ENCODE measurements at places on chromosomes 16 and 17.

- no peak overlapping the region for H3K4me3 ChIP-seq
- peak; percentile 18 for DNase-seq
- H3K36me3 ChIP-seq: no peaks in the 10 kb centered on the region
- H3K27me3 ChIP-seq: no peaks in the 10 kb centered on the region
- peaks cover 18% of the 10 kb centered on the region for H3K4me1 ChIP-seq
Observed at GRCh38 chr16:74726716-74727115, 26.1 kb upstream of the MLKL start.

DNA sequence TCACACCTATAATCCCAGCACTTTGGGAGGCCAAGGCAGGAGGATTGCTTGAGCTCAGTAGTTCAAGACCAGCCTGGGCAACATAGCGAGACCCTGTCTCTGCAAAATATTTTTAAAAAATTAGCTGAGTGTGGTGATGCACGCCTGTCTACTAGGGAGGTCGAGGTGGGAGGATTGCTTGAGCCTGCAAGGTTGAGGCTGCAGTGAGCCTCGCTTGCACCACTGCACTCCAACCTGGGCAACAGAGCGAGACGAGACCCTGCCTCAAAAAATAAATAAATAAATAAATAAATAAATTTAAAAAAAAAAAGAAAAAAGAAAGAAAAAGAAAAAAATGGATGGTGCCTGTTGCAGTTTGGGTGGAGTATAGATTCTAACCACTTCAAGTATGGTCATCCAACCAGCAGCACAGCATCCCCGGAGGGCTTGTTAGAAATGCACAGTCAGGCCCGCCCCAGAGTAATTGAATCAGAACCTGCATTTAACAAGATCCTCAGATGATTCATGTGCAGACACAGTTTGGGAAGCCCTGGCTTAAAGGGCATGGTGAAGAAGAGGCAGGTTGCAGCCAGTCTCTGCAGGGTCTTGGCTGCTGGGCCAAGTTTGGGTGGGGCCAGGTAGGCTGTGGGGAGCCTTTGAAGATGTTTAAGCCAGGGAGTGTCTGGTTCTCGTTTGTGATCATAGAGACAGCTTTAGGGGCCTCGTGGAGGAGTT lies 40.8 kb downstream of the MRC2 start:
- H3K4me3 ChIP-seq: no peak overlapping the region
- no peaks in the 10 kb centered on the region for H3K36me3 ChIP-seq
- H3K27ac ChIP-seq: no peak overlapping the region
- no peaks in the 10 kb centered on the region for H3K27me3 ChIP-seq
- no peak for DNase-seq

GRCh38 chr17:55072898-55073297 lies 104.3 kb downstream of the STXBP4 start:
- H3K27me3 ChIP-seq: no peaks in the 10 kb centered on the region
- no peak for DNase-seq
- H3K36me3 ChIP-seq: peaks cover 3% of the 10 kb centered on the region

GRCh38 chr16:72836181-72836580 lies 211.7 kb downstream of the ZFHX3 start:
- H3K36me3 ChIP-seq: no peaks in the 10 kb centered on the region
- H3K27ac ChIP-seq: no peak overlapping the region
- no peak overlapping the region for H3K4me3 ChIP-seq
- H3K27me3 ChIP-seq: no peaks in the 10 kb centered on the region
- DNase-seq: peak; percentile 59

GRCh38 chr16:86011532-86011931 lies 112.6 kb downstream of the IRF8 start:
- H3K4me1 ChIP-seq: no peaks in the 10 kb centered on the region
- H3K36me3 ChIP-seq: no peaks in the 10 kb centered on the region
- H3K4me3 ChIP-seq: no peak overlapping the region
- no peak for DNase-seq

- no peak overlapping the region for H3K4me3 ChIP-seq
- no peaks in the 10 kb centered on the region for H3K4me1 ChIP-seq
- no peak overlapping the region for H3K27ac ChIP-seq
- H3K36me3 ChIP-seq: no peaks in the 10 kb centered on the region
- H3K27me3 ChIP-seq: no peaks in the 10 kb centered on the region
- DNase-seq: no peak
Observed at GRCh38 chr17:13544292-13544691, 57.4 kb downstream of the HS3ST3A1 start.

GRCh38 chr17:78130437-78131101 lies at the start of gene TMC8:
TMC8 (plus strand) TSS chr17:78130771; CDS start chr17:78131589, 818 bp downstream.
- H3K4me1 ChIP-seq: peaks cover 44% of the 10 kb centered on the region
- H3K27ac ChIP-seq: no peak within 1 kb of the TSS
- H3K27me3 ChIP-seq: no peaks in the 10 kb centered on the region
- no peak within 1 kb of the TSS for H3K4me3 ChIP-seq

DNA sequence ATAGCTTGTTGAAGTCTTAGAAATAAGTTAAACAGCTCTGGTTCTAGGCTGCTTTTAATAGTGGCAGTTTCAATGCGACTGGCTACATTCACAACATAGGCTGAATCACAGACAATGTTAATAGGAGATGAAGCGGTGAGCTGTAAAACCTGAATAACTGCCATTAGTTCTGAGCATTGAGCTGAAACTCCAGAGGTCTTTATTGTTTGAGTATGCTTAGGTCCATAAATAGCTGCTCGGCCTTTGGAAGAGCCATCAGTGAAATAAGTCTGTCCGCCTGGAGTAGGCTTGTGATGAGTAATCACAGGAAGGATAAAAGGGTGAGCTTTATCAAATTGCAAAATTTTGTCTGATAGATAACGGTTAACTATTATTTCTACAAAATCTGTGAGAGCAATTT lies 9.4 kb upstream of the ZNF689 start:
- DNase-seq: no peak
- H3K36me3 ChIP-seq: no peaks in the 10 kb centered on the region
- H3K27me3 ChIP-seq: no peaks in the 10 kb centered on the region
- H3K4me1 ChIP-seq: peaks cover 5% of the 10 kb centered on the region
- H3K27ac ChIP-seq: no peak overlapping the region

DNA sequence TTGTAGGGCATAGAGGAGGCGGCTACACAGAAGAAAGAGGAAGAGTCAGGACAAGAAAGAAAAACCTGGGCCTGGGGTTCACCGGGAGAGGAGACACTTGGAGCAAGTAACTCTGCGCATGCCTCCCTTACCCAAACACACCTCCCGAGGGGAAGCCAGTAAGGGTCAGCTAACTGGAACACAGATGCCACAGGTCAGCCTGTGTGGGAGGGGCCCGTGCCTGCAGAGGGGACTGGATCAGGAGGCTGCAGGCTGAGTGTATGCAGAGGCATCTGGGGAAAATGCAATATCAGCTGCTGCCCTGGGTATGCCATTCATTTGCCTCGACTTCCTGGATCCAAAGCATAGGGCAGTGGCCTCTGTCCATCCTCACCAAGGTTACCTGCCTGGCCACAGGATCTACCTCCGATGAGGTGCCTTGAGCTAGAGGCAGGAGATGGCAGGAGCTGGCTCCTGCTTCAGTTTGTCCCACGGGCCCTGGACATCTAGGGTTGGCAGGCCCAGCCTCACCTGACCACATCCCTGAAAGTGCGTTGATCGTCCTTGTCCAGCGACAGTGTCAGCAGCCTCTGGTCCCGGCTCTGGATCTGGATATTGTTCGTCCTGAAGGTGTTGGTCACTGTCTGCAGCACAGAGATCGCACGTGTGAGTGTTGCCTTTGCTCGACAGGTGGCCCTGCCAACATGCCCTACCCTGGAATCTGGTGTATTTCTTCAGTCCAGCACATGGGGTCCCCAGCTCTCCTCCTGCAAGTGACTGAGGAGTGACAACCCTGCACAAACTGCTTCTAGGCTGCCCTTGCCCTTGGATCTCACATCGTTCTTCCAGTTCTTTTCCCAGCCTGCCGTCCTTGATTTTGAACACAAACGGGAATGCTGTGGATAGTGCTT lies 4.6 kb upstream of the MFSD6L start:
- peaks cover 12% of the 10 kb centered on the region for H3K4me1 ChIP-seq
- no peak for DNase-seq
- no peaks in the 10 kb centered on the region for H3K27me3 ChIP-seq
- no peak overlapping the region for H3K27ac ChIP-seq
- H3K36me3 ChIP-seq: no peaks in the 10 kb centered on the region

DNA sequence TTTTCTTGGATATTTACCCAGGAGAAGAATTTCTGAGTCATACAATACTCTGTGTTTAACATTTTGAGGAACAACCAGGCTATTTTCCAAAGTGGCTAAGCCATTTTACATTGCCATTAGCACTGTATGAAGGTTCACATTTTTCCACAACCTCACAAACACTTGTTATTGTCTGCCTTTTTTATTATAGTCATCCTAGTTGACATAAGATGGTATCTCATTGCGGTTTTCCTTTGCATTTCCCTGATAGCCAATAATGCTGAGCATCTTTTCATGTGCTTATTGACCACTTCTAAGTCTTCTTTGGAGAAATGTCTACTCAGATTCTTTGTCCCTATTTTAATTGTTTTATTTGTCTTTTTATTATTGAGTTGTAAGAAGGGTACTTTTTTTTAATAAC lies 107.4 kb upstream of the CES5A start:
- DNase-seq: no peak
- H3K27ac ChIP-seq: no peak overlapping the region
- no peaks in the 10 kb centered on the region for H3K4me1 ChIP-seq
- no peaks in the 10 kb centered on the region for H3K36me3 ChIP-seq
- no peak overlapping the region for H3K4me3 ChIP-seq

DNA sequence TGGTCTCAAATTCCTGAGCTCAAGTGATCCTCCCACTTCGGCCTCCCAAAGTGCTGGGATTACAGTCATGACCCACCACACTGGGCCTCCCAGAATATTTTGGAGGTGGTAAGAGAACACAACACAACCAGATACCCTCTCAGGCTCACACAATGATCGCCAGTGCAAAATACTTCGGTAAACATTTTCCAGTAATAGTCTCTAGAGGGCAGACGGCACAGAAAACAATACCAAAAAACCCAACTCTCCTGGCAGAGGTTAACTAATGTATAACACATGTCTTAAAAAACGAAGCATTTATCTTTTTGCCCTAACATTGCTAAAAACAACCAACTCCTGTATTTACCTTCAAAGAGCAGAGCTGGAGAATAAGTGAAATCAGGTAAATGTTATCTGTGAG lies 10.5 kb downstream of the NUFIP2 start:
- peaks cover 14% of the 10 kb centered on the region for H3K36me3 ChIP-seq
- H3K4me1 ChIP-seq: peaks cover 65% of the 10 kb centered on the region

DNA sequence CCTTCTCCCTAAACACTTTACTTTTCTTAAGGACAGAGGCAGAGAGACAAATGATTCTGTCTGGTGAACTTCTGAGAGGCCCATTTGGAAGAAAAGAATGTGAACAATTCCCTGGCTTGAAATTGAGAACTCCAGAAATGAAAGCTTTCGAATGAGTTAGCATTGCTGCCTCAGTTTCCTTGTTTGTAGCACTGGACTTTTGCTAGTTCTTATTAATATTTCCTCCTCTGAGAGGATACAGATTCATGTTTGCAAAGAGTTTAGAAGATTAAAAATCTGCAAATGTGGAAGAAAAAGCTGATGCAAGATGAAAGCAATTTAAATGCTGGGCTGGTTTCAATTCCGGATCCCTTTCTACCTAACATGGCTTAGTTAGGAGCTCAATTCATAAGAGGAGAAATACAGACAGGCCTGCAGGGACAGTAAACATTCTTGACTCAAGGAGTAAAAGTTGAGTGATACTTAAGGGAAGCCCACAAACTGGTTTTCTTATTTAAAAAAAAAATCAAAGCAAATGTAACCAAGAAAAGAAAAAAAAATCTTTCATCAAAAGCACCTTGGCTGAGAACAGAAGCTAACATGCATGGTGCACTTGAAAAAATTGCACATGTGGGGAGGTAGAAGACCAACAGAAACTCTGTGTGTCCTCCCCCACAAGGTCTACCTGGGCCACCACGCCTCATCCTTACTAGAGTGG lies 27.1 kb downstream of the HNF1B start:
- H3K27ac ChIP-seq: peak overlapping the region; percentile 90
- peaks cover 2% of the 10 kb centered on the region for H3K36me3 ChIP-seq
- no peak overlapping the region for H3K4me3 ChIP-seq
- peaks cover 80% of the 10 kb centered on the region for H3K4me1 ChIP-seq
- no peaks in the 10 kb centered on the region for H3K27me3 ChIP-seq

DNA sequence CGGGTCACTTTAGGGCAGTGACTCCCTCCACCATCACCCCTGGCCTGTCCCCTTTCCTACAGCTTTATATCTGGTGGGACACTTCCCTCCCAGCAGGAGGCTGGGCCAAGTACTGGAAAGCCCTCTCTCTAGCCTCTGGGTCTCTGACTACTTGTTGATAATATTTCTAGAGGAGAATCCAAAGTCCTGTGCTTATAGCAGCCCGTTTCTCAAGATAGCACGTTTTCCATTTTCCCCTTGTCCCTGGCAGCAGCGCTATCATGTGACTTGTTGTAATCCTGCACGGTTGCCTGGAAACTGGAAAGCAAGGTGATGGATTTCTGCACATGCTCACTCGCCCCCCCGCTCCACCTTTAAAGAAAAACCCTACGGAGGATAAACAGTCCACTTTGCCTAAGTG lies 3.3 kb upstream of the AXIN2 start:
- no peak overlapping the region for H3K27ac ChIP-seq
- H3K27me3 ChIP-seq: no peaks in the 10 kb centered on the region
- H3K36me3 ChIP-seq: no peaks in the 10 kb centered on the region
- peaks cover 23% of the 10 kb centered on the region for H3K4me1 ChIP-seq
- peak; percentile 67 for DNase-seq

DNA sequence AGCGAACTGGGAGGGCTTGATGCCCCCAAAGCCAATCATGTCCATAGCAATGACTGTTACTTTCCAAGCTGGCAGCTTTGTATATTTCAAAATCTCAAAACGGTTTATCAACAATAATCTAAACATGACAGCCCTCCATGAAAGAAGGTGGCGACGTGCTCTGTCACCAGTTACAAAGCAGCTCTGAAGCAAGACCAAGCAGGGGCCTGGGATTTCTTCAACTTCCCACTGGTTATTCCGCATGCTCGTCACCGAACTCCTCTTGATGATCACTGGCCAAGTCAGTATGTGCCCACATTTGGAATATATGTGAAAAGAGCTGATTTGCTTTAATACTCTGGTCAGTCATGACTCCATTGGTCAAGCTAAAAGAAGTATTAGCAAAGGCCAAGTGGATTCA lies 175.6 kb downstream of the VPS53 start:
- no peaks in the 10 kb centered on the region for H3K4me1 ChIP-seq
- no peaks in the 10 kb centered on the region for H3K27me3 ChIP-seq
- H3K27ac ChIP-seq: no peak overlapping the region
- no peak for DNase-seq
- peaks cover 8% of the 10 kb centered on the region for H3K36me3 ChIP-seq

DNA sequence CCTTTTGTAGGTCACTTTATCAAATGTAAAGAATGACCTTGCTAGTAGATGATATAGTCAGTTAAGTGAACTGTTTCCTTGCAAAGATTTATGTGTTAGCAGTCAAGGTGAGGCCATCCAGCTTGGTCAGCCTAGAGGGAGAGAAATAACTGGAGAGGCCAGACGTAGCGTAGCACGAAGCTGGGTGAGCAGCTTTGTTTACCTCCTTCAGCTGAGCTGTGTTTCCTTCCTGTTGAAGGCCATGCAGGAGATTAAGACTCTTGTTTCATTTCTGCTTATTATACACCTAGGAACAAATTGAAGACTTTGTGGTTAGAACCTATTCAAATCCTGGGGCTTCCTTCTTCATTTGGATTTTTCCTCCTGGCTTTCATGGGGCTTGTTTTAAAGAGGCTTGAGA lies 267.1 kb downstream of the PHKB start:
- no peaks in the 10 kb centered on the region for H3K27me3 ChIP-seq
- DNase-seq: no peak
- no peak overlapping the region for H3K4me3 ChIP-seq
- H3K4me1 ChIP-seq: peaks cover 6% of the 10 kb centered on the region
- H3K27ac ChIP-seq: no peak overlapping the region

- no peaks in the 10 kb centered on the region for H3K36me3 ChIP-seq
- DNase-seq: no peak
- H3K27me3 ChIP-seq: no peaks in the 10 kb centered on the region
- H3K4me3 ChIP-seq: no peak overlapping the region
- H3K27ac ChIP-seq: no peak overlapping the region
Observed at GRCh38 chr16:14585287-14585686, 44.8 kb downstream of the PARN start.
